Motor neuron (in vitro differentiated cells): ENCODE measurements at places on chromosomes 6 and 20.

DNA sequence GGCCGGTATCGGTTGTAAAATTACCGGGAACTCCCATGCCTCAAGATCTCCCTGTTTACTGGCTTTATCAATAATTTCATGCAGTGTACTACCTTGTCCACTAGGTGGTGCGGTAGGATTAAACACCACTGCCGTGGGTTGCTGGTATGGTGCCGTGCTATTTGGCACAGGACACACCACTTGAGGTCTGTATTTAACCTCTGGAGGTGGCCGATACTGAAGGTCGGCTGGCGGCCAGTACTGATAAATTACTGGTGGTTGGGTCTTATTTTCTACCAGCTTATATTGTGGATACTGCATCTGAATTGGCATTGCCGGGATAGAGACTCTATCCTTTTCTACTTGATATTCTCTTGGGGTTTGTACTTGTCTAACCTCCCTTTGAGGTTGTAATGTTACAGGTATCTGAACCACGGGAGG lies 14.3 kb upstream of the PTCRA start:
- ATAC-seq: peak; percentile 91

DNA sequence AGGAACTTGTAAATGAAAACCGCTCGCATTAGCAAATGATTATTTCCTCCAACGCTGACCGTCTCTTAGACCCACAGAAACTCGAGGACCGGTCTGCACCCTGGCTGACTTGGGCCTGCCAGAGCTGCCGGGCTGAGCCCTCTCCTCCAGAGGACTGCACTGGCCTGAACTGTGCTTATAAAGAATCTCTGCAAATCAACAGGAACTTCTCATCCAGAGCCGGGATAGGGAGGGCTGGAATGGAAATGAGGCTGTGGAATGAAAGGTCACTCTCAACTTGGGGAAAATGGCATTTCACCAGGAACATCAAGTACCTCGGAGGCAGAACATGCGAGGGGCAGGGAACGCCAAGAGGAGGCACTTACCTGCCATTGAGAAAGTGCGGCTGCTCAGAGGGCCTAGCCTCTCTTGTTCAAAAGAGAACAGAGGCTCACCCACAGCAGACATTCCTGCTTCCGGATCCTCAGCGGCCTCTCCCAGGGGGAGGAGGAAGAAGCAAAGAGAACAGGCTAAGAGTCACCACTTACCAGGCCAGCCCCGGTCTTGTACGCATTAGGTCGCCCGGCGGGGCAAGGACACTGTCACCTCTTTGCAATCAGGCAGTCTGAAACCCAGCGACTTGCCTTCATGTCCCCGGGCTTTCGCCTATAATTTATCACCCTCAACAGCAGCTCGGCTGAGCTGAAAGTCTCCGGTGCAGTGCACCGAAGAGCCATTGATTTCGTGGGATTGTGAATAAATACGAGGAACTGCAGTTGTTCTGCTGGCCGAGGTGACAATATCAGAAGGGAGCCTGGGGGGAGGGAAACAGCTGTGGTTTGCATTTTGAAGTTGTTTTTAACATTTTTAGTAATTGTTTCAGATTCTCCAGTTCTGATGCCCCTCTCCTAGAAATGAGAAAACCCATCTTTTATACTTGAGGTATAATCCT lies 37.6 kb downstream of the ZMYND8 start:
- ATAC-seq: peak; percentile 40

- no peak for ATAC-seq
These were observed 18.3 kb upstream of the CITED2 start for GRCh38 chr6:139392794-139393193.

GRCh38 chr6:89145091-89145955 lies 532 bp upstream of the PM20D2 start:
- no peak for ATAC-seq

- ATAC-seq: no peak
These were observed 215.0 kb upstream of the SHLD1 start for GRCh38 chr20:5535125-5535756.

- no peak for ATAC-seq
These were observed 92.7 kb downstream of the TRERF1 start for GRCh38 chr6:42359021-42359420.

DNA sequence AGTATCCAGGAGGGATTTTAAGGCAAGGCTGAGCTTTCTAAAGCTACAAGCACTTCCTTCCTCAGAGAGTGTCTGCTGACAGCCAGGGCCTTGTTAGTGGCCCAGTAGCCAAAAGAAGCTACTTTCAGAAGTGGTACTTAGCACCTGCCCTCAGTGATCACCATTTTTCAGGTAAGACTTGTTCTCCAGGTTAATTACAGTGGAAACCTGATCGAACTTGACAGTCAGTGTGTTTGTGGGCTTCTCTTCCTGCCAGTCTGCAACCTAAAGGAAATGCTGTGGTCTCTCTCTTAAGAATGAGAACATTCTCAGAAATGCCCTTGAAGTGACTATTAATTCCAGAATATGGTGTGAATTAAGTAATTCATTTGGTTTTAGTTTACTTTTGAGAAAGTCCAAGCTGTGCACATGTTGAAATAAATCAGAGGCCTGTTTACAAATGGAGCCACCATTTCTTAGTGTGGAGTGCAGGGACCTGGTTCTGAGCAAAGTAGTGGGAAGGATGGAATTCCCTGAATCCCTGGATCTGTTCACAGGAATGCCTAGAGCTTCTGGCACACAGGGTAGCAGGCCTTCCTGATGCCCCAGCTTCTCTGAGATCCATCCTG lies 185.3 kb upstream of the AGPAT4 start:
- no peak for ATAC-seq

- no peak for ATAC-seq
These were observed 54.4 kb downstream of the ALDH5A1 start for GRCh38 chr6:24549158-24549557.

GRCh38 chr20:11686820-11687543 lies 230.7 kb upstream of the BTBD3 start:
- ATAC-seq: peak; percentile 91

- ATAC-seq: no peak
These were observed 84.9 kb upstream of the NRN1 start for GRCh38 chr6:6091608-6092002.

- ATAC-seq: peak; percentile 10
These were observed 228.8 kb downstream of the DHX35 start for GRCh38 chr20:39190666-39191570.

GRCh38 chr6:75532521-75532920 lies 38.9 kb upstream of the FILIP1 start:
- no peak for ATAC-seq

GRCh38 chr6:35357677-35358076 lies 15.3 kb downstream of the PPARD start:
- ATAC-seq: no peak

GRCh38 chr6:7685276-7685675 lies 40.6 kb upstream of the BMP6 start:
- no peak for ATAC-seq

- no peak for ATAC-seq
These were observed 109.8 kb downstream of the TRERF1 start for GRCh38 chr6:42341771-42342553.

DNA sequence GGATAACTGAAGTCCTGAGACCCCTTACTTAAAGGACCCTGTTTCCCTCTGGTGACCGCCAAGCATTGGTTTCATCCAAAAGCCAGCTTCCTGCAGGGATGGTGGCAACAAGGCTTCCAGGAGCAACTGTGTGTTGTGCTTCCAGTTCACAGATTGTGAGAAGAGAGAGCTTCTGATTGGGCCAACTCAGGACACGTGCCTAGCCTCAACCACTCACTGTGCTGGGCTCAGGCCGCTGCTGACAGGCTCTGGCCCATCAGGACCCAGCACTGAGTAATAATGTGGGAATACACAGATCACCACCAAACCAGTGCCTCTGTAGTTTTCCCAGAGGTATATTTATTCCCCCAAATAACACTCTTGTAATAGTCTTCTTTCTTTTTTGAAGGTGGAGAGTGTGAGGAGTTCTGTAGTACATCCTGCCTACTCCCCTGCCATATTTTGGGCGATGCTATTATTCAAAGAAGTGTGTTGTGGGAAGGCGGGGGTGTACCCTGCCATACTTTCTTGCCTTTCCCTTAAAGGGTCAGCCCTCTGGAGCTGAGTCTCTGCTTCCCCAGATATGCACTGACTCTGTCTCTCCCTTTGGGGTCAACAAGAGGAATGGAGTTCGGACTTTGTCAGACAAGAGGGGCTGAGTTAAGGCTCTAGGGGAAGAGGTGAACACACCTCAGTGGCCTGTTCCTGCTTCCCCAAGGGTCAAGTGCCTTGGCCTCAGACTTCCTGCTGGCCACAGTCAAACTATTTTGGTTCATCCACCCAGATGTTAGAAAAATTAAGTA lies 23.2 kb downstream of the PPP1R16B start:
- no peak for ATAC-seq

- ATAC-seq: no peak
These were observed 18.9 kb upstream of the HLA-DOA start for GRCh38 chr6:33028220-33028849.

DNA sequence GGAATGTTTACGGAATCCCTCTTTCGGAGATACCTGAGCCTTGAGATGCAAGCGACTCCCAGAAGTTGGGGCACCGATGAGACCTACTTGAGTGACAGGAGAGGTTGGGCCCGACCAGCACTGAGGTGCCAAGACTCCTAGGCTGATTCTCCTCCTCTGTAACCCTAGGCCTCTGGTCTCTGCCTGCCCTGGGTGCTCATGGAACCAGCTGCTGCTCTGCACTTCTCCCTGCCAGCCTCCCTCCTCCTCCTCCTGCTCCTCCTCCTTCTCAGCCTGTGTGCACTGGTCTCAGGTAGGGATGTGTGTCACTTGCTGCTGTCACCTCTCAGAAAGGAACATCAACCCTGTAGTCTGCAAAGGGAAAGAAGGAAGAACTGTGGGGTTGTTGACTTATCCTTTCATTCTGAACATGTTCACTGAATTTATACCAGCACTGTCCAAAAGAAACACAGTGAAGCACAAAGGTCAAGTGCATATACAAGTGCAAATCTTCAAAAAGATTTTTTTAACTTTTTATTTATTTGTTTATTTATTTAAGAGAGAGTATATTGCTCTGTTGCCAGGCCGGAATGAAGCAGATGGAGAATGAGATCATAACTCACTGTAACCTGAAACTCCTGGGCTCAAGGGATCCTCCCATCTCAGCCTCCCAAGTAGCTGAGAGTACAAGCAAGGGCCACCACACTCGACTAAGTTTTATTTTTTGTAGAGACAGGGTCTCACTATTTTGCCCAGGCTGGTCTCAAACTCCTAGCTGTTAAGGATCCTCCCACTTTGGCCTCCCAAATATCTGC lies 913 bp downstream of the BTN2A2 start:
- ATAC-seq: peak; percentile 34

DNA sequence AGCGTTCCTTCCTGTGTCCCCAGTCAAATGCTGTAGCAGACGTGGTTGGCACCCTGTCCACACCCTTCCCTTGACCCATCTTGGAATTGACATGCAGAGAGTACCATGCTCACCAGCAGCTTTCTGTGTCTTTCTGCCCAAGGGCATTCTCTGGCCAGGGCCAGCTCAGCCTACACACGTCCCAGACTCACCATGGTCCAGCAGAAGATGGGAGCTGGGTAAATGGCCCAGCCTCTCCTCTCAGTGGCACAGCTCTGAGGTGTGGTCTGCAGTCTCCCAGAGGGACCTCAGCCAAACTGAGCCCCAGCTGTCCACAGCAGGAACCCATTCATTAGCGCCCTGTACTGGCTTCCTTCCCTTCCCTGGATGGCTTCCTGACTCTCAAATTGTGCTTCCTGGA lies 31.1 kb upstream of the BLCAP start:
- no peak for ATAC-seq

DNA sequence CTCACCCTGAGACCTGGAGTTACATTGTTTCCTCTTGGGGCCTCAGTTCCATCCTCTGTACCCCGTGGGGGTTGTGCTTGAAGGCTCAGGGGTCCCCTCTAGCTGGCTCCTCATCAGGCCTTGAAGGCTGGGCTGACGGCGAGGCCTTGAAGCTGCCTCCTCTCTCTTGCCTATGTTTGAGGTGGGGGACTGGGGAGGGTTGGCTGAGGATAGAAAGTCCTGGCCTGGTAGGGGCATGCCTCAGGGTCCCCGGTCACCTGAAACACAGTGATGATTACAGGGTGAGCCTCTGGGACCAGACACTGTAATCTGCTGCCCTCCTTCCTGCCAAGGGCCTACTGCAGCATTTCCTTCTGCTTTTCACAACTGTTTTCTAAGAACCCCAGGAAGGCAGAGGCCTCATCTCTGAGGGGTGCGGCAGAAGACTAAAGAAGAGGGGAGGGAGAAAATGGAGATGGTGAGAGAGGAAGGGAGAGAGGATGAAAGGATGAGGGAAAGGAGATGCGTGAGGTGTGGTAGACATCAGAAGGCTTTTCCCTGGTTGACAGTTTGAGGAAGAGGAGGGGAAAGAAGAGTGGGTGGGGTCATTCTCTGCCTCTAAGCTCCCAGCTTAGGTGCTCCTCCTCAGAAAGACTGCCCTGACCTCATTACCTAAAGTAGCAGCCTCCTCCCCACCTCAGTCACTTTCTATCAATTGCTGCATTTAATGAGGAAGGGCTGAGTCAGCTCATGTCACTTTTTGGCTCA lies 29.7 kb downstream of the VEGFA start:
- no peak for ATAC-seq

GRCh38 chr6:41191569-41191968 lies 9.4 kb downstream of the TREML2 start:
- no peak for ATAC-seq

GRCh38 chr20:40688129-40689099 lies 622 bp downstream of the MAFB start:
- peak; percentile 1 for ATAC-seq

DNA sequence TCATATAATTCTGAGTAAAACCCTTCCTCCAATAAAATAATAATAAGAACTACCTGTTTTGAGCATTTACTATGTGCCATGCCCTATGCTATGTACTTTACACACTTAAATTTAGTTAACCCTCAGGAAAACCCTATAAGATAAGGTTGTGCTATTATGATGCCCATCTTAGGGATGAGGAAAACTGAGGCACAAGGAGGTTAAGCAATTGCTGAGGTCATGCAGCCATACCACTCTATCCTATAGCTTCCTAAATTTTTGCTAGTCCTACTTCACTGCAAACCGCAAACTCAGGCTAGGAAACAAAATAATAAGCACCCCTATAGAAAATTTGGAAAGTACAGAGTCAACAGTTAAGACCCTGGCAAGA lies 38.9 kb upstream of the GFOD1 start:
- no peak for ATAC-seq

DNA sequence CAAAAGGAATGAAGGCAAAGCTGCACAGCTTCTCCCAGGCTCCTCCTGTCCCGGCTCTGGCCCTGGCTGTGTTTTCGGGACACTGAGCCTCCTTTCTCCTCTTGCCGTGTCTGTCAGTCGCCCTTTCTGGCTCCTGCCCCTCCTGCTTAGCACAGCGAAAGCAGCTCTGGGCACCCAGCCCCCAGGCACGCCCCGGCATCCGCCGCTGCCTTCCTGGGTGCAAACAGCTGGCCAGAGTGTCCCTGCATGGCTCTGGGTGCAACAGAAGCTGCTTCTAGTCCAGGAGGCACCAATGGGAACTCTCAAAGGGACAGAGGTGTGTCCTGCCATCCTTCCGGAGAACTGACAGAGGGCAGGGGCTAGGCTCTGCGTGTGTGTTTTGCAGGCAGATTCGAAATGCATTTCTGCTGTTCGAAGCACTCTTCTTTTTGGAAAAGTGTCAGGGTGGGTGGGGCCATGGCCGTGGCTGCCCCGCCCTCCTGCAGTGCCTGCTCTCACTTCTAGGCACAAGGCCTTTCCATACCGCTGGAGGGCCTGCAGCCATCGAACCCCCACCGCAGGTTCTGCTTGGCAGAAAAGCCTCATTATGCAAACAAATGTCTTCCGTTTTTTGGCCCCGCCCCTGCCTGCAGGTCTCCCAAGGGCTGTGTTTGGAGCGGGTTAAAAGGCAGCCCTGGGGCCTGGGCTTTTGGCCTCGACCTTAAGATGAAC lies 15.5 kb downstream of the COL9A3 start:
- peak; percentile 88 for ATAC-seq

- ATAC-seq: no peak
These were observed 162.9 kb upstream of the SASH1 start for GRCh38 chr6:148179786-148180185.

- no peak for ATAC-seq
These were observed 49.3 kb downstream of the CYB5R4 start for GRCh38 chr6:83908813-83909212.
